ENCODE measurements at places on chromosomes 11 and 22. TPM values are rescaled to one million over a fixed set of nuclear protein-coding genes. Genes with fewer than 3 reads are reported as not detected.

STX3 gene
- total RNA-seq, result 55.2 TPM

C11orf97 gene
- total RNA-seq, result not detected

HEPN1 gene
- not detected for total RNA-seq

CRACR2B gene
- total RNA-seq, result 0.43 TPM

SLC22A12 gene
- not detected for total RNA-seq

MS4A13 gene
- total RNA-seq, result not detected

PDE3B gene
- under 0.01 TPM for total RNA-seq

AAMDC gene
- total RNA-seq, result 10.4 TPM

DDIAS gene
- 1.4 TPM for total RNA-seq

GTSE1 gene
- total RNA-seq, result 0.21 TPM

MS4A14 gene
- total RNA-seq, result not detected
